ENCODE measurements at places on chromosomes 2 and 18.

- DNase-seq = no peak
Measured at GRCh38 chr2:210177769-210178168, 6.6 kb upstream of the KANSL1L start.

DNA sequence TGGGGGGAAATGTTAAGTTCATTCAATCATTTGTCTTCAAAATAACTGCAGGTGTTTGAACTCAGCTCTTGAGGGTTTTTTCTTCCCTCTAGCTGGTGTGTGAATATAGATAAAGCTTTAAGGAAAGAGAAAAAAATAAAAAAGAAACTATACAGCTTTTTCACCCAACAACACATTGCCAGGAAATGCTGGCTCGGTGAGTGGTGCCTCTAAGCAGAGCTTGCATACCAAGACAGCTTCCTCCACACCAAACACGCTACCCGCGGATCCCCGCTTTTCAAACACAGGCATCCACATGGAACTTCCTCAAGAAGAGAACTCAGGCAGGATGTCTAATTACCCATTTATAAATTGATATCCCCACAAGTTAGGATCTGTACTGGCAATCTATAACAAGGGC, 69.8 kb upstream of the TANK start:
- peak; percentile 33 for DNase-seq

DNA sequence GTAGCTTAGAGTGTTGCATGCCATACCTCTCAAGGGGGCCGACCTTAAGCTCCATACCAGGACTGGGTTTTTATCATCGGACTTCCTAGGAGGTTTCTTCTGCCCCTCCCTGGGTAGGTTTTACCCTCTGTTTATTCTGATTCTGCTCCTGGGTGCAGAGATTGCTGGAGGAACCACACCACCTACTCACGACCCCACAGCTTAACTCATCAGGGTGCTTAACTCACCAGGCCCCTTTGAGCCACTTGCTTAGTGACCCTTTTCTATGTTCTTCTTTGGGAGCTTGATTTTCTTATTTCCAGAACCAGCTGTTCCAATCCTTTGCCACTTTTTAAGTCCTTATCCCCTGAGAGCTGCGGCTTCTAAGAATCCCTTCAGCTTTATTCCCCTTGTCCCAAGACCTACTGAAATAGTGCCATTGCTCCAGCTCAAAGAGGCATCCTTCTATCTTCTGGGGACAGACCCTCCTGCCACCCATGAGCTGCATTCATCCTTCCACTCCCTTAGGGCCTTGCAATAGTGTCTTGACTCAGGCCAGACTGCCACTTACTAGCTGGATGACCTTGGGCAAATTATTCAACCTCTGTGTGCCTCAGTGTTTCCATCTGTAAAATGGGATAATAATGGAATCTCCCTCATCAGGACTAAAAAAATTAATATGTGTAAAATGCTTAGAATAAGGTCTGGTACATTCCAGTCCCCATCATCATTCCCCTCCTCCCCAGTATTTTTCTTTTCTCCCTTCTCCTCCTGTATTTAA, 5.8 kb downstream of the OXER1 start:
- DNase-seq = no peak

- peak; percentile 91 for DNase-seq
Measured at GRCh38 chr2:218892693-218893348, 12.2 kb downstream of the WNT10A start.

DNA sequence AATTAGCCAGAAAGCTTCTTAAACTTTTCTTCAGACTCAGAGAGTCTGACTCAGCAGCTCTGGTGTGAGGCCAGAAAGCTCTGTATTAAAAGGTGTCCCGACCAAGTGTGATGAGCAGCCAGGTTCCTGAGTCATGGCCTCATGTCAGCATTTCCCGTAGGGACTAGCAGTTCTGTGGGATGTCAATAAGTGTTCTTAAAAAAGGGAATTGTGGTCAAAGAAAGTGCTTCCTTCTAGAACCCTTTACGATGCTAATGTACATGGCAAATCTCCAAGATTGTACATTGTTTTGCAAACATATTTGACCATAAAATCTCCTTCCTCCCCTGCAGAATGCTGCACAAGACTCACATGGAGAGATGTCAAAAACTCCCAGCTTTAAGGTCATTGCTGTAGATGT, 80.1 kb downstream of the PLA2R1 start:
- no peak for DNase-seq

DNA sequence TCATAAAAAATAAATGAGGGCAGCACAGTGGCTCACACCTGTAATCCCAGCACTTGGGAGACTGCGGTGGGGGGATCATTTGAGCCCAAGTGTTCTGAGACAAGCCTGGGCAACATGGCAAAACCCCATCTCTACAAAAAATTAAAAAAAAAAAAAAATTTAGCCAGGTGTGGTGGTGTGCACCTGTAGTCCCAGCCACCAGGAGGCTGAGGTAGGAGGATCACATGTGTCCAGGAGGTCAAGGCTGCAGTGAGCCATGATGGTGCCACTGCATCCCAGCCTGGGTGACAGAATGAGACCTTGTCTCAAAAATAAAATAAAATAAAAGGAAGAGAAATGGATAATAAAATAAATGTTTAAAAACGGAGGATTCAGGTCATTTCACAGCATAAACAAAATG, 113.5 kb downstream of the ATAD2B start:
- no peak for DNase-seq

All from CD4-positive, alpha-beta T cell treated with Interleukin-15 for 1 hour (primary cell).